ENCODE measurements at places on chromosomes 1 and 21.
A peak's percentile ranks its signal among the peaks of the same experiment; 100 is the strongest.

- DNase-seq, result no peak
Measured at GRCh38 chr1:10682449-10683309, 113.8 kb downstream of the CASZ1 start.

GRCh38 chr1:18240906-18241305, 133.3 kb downstream of the IGSF21 start:
- DNase-seq, result no peak

GRCh38 chr1:44019466-44019948, 11.8 kb downstream of the SLC6A9 start:
- no peak for DNase-seq

- no peak for DNase-seq
Measured at GRCh38 chr1:66275601-66276023, 258.3 kb upstream of the SGIP1 start.

DNA sequence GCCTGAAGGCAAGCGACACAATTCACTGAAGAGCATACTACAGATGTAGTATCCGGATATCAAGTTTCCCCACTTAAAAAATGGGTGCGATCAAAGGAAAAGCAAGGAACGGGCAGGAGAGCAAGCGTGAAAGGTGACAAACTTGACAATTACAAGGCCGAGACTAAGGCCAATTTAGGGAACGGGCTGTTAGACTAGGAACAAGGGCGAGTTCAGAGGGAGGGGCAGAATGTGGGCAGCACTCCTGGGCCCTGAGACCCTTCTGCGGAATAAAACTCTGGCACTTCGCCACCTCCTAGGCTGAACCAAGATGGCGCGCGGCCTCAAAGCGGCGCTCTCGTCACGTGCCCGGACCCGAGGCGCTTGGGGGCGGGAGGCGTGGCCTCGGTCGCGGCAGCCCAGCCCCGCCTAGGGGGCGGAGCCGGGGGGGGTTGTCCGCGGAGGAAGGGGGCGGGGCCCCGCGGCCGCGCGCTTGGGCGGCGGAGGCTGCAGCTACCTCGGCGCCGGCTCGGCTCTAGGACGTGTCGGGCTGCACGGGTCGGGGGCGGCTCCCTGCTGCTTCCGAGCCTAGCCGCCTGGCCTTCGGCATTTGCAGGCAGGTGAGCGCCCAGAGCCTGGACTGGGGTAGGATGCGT, at the start of gene PPFIA4:
Gene PPFIA4, plus strand, starts transcription at position 461 of the 635 bp plus-strand sequence. CDS start 12,518 bp downstream, outside the sequence.
- DNase-seq, result peak; percentile 89

- DNase-seq, result peak; percentile 83
Measured at GRCh38 chr1:40848530-40849189, 13.5 kb downstream of the CITED4 start.

- DNase-seq, result peak; percentile 52
Measured at GRCh38 chr1:14071581-14071980, 371.6 kb downstream of the PRDM2 start.
